ENCODE measurements at places on chromosomes 11 and 22.

DNA sequence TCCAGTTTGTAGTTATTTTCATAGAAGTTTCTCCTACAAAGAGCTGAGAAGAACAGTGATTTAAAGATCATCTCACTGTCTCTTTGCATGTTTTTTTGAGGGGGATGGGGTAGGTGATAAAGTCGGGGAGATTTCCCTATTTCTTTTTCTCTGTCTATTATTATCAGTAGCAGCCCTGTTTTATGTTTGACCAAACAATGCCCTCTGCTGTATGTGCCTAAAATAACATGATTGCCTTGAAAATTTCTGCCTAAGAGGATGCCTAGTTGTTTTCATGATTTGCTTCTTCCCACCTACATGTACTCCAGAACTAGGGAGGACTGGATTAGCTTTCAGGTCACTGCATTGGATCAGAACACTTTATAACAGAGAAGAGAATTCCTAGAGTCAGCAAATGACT, 1330.2 kb downstream of the LRRC4C start:
- DNase-seq: no peak

- DNase-seq: no peak
These were observed 71.9 kb upstream of the PPARA start for GRCh38 chr22:46078241-46079092.

GRCh38 chr11:22458161-22458560, 120.0 kb downstream of the SLC17A6 start:
- DNase-seq: no peak

- DNase-seq: no peak
These were observed 6.5 kb downstream of the POU2AF1 start for GRCh38 chr11:111372538-111372937.

- no peak for DNase-seq
These were observed 839.8 kb downstream of the LRRC4C start for GRCh38 chr11:40619654-40620053.

- no peak for DNase-seq
These were observed 1.8 kb downstream of the MS4A4A start for GRCh38 chr11:60282286-60282685.

DNA sequence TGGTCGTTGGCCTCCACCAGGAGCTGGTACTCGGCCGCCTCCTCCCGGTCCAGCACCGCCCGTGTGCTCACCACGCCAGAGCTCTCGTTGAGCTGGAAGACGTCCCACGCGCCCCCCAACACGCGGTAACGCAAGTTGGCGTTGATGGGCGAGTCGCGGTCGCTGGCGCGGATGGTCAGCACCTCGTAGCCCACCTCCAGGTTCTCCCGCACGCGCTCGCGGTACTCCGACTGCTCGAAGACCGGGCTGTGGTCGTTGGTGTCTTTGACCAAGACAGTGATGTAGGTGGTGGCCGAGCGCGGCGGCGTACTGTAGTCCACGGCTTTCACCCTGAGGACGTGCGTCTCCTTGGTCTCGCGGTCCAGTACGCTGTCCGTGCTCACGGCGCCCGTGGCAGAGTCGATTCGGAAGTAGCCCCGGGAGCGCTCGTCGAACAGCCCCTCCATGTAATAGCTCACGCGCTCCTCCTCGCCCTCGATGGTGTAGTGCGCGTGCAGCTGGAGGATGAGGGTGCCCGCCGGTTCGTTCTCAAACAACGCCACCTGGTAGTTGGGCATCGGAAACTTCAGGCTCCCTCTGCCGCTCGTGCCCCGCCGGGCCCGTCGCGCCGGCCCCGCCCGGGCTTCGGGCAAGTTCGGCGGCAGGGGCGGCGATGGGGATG, 1.4 kb downstream of the CELSR1 start:
- no peak for DNase-seq

DNA sequence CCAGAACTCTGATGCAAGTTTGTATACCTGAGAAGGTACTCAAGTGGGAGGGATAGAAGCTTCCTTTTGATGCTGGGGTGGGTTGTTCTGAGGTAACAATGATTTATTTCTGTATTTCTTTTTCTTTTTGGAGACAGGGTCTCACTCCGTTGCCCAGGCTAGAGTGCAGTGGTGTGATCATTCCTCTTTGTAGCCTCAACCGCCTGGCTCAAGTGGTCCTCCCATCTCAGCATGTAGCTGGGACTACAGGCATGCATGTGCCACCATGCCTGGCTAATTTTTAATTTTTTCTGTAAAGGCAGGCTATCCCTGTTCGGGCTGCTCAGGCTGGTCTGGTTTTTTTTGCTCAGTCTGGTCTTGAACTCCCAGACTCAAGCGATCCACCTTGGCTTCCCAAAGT, 7.9 kb downstream of the KDM2A start:
- DNase-seq: no peak

DNA sequence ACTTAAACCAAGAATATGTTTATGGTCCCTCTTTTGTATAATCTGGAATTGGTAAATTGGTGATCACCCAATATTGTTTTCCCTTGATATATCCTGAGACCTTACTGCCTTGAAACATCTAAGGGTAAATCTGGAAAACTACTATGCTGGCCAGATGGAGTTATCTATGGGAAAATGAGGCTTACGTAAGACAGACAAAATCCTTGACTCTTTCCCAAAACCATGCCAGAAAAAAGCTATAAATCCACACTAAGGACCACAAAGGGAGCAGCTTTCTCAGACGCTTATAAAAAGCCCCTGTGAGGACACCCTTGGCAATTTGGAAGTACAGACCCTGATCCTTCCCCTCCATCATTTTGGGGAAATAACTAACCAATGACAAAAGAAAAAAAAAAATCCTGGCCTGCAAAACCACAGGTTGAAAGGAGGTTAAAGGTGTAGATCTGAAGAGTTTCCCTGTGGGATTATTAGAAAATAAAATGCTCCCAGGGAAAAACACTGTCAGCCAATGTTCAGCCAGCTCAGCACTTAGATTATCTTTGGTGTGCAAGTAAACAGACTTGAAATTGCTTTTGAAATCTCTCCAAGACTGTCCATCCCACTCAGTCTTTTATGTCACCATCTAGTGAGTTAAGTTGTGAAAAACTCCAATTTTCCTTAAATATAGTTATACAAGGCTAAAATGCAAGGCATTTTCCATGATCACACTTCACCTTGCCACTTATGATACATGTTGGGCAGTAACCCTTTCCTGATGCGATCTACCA, 6.6 kb upstream of the AMBRA1 start:
- DNase-seq: no peak

- DNase-seq: no peak
These were observed 71.5 kb upstream of the BID start for GRCh38 chr22:17845790-17846189.

DNA sequence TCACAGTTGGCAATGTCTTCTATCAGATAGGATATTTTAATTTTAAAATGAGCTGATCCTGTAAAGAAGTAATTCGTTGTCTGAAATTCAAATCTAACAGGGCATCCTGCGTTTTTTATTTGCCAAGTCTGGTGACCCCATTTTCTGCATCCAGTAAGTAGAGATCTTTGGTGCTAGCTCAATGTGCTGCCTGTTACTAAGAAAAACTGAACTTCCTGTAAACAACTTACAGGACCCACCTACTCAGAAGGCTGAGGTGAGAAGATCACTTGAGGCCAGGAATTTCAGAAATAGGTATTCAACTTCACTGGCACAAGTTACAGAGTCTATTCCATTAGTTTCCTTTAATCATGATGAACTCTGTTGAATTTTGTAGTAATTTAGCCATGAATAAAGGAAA, 4.0 kb downstream of the ARL14EP start:
- no peak for DNase-seq

GRCh38 chr22:20159076-20159475, 8.2 kb upstream of the CCDC188 start:
- no peak for DNase-seq

GRCh38 chr11:123344790-123345357, 85.2 kb upstream of the GRAMD1B start:
- DNase-seq: no peak

- DNase-seq: no peak
These were observed 159.3 kb upstream of the GRK3 start for GRCh38 chr22:25404928-25405816.

GRCh38 chr11:10414659-10415058, 40.4 kb upstream of the AMPD3 start:
- DNase-seq: no peak

- no peak for DNase-seq
These were observed 11.0 kb downstream of the NECTIN1 start for GRCh38 chr11:119717839-119718534.

GRCh38 chr11:128472128-128473089, 114.9 kb downstream of the ETS1 start:
- DNase-seq: no peak

- DNase-seq: no peak
These were observed 802.0 kb downstream of the KCNA4 start for GRCh38 chr11:29214833-29215232.

DNA sequence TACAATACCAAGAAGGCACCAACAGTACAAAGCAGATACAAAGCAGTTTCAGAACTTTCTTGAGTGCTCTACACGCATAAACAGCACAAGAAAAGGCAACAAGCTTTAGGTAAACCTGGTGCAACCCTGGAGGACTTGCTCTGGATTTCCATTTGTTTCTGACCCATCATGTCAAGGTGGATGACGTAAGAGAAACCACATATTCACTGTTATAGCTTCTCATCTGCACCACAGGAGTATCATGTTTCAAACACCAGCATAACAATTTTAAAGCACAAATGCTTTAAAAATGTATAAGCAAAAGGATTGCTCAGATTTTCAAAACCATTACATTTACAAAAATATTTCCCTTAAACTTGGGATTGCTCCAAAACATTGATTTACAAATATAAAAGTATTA, 25.0 kb upstream of the YPEL1 start:
- DNase-seq: no peak

DNA sequence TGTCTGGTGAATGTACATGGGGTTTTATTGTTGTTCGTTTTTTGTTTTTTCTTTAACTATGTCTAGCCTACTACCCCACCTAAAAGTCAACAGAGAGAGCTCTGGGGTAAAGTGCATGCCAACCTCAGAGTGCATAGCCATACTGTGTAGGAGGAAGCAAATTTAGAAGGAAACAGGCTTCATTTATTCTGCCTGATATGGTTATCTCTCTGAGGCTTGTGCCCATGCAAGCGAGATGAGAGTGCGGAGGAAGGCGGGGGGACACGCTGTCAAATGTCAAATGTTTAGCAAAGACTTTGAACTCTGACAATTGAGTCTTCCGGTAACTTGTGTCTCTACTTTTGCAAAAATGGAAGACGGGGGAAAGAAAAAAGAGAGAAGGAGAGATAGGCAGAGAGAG, 295.5 kb downstream of the ETS1 start:
- DNase-seq: no peak

All from activated CD8-positive, alpha-beta memory T cell treated with anti-CD3 and anti-CD28 coated beads for 48 hours (primary cell).